Neural progenitor cell (in vitro differentiated cells): ENCODE measurements at places on chromosomes 1 and 21. TPM values are rescaled to one million over a fixed set of nuclear protein-coding genes. Genes with fewer than 3 reads are reported as not detected.

DNA sequence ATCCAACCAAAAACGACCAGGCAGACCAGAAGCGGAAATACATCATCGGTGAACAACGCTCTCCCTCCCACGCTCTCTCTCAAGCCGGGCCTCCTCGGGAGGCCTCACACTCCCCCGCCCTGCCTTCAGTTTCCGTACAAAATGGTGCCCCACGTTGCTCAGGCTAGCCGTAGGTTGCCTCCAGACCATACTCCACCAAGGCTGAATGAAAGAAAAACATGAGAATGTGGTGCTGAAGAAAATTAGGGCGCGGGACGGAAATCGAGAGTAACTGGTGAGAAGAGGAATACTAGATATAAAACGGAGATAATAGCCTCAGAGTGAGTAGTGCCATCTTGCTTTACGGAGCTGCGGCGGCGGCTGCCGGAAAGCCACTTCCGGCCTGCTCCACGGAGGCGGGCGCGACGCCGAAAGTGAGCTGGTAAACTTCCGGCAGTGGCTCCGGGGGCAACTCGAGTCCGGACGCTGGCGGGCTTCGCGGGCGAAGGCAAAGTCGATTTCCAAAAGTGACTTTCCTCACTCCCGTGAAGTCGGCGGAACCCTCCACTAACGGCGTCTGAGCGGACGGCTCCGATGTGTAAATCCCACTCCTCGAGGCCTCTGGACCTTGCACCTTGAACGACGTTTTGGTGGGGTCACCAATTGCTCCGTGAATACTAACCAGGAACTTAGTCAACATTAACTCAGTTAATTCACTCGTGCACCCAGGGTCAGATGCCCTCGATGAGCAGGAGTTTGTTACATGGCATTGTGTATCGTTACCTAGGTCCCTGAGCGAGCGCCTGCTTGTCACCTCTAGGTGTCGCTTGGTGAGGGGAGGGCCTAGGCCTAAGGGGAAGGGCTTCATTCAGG is at the start of gene SH3BP5L:
SH3BP5L (minus strand) TSS at position 7 of the 852 bp plus-strand sequence. CDS start 980 bp downstream, outside the sequence.
- peak; percentile 94 for DNase-seq

DNA sequence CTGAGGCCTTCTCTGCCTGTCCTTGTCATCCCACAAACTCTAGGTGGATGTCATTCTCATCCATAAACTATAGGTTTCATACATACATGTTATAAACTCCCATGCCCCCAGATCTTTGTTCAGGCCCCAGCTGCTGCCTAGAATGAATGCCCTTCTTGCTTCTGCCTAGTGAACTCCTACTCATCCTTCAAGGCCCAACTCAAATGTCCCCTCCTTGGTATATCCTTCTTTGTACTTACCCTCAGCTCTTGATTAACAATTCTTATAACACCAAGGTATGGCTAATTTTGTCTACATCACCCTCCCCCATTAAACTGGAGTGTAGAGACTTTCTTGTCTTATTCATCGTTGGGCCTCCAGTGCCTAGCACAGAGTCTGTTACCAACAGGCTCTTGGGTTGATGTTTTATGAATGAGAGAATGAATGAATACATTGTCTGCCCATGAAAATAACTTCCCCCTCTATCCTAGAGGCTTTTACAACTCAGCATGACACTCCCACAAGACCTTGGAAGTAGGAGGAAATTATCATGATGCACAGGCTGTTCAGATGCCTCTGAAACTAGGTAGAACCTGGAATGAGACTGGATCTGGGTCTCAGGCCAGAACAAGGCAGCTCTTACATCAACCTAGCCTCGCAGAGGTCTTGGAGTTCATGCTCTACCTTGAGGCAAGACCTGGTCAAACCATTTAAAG is 26.9 kb downstream of the EPHB2 start:
- DNase-seq = no peak

- no peak for DNase-seq
Measured at GRCh38 chr1:53334781-53335180, 6.9 kb upstream of the LRP8 start.

Gene CASQ2
- total RNA-seq = not detected in 2 replicates

Gene TINAGL1
- total RNA-seq = not detected in 2 replicates

DNA sequence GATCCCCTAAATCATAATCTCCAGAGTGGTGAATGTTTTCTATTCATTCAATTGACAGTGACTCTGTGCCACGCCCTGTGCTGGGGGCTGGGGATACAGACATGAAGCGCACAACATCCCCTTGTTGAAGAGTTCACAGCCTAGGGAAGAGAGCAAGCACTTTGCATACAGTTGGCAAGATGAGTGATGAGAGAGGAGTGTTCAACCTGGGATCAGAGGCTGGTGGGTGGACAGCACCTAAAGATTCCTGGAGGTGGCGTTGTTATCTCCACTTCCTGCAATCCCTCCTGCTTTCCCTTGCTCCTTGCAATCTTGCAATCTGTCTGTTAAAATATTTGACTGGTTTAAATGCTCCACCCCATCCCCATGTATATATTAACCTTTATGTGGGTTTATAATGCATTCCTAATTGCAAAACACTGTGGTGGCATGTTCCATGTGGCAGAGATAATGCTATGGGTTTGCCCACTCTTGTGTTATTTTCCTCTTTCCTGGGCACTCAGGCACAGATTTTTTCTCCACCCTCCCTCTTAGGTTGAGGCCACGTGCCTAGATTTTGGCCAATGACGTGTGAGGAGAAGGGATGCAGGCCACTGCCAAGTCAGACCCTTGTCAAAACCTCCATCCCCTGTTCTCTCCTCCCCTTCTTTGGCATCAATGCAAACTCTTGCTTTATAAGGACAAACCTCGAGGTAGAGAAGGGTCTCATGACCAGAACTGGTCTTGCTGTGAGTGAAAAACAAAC is 36.2 kb upstream of the GADD45A start:
- DNase-seq = no peak

DNA sequence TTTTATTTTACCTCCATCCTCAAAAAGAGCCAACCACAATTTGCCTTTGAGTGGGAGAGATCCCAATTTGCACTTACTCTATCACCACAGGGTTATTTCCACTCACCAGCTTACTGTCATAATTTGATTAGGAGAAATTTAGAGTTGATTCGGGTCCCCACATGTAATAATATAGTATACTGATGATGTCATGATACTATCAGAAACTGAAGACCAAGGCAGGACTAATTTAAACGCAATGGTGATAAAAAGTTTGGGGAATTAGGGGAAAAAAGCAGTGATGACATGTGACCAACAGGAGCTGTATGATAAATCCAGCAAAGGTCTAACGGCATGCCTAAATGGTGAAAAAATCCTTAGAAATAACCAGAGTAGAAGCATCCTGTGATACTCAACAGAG is 54.4 kb downstream of the TRIM33 start:
- DNase-seq = no peak
